Right cardiac atrium (tissue), 5 donors: ENCODE measurements at places on chromosomes 5 and 9. TPM values are rescaled to one million over a fixed set of nuclear protein-coding genes. Genes with fewer than 3 reads are reported as not detected.

Gene ZNF462
- 5.2 TPM for polyA plus RNA-seq

Gene PCDHGB4
- 2.0 TPM for polyA plus RNA-seq

Gene OLFM1
- 19.1 TPM for polyA plus RNA-seq

Gene FUT7
- 0.07 TPM for polyA plus RNA-seq

Gene C9
- not detected for polyA plus RNA-seq
